ENCODE measurements at places on chromosomes 11 and 22. TPM values are rescaled to one million over a fixed set of nuclear protein-coding genes. Genes with fewer than 3 reads are reported as not detected.

OR10A6 gene
- not detected for total RNA-seq

GRM5 gene
- not detected for total RNA-seq

TECTA gene
- total RNA-seq: 3.1 TPM

LUZP2 gene
- 0.06 TPM for total RNA-seq

SLC22A12 gene
- not detected for total RNA-seq

TRIM49D2 gene
- total RNA-seq: not detected

VPREB3 gene
- not detected for total RNA-seq

NAT10 gene
- total RNA-seq: 28.5 TPM

TRPC6 gene
- total RNA-seq: 0.06 TPM

IFITM10 gene
- 1.6 TPM for total RNA-seq

MMP1 gene
- 14.8 TPM for total RNA-seq

All from cardiac ventricle fibroblast (primary cell).